Subcutaneous adipose tissue (tissue), 4 donors: ENCODE measurements at places on chromosomes 16 and 17. TPM values are rescaled to one million over a fixed set of nuclear protein-coding genes. Genes with fewer than 3 reads are reported as not detected.

TNFRSF13B gene
- total RNA-seq: not detected

CRHR1 gene
- total RNA-seq: not detected

CCL17 gene
- total RNA-seq: not detected

SULT1A4 gene
- total RNA-seq: 26.6 TPM

KRTAP2-3 gene
- total RNA-seq: not detected

G6PC1 gene
- total RNA-seq: not detected

KRT28 gene
- not detected for total RNA-seq

CCL8 gene
- 0.98 TPM for total RNA-seq

MLYCD gene
- 10.0 TPM for total RNA-seq
